ENCODE measurements at places on chromosomes 4 and X.

GRCh38 chr4:2963966-2964471 lies 648 bp downstream of the GRK4 start:
- H3K4me3 ChIP-seq: peak overlapping the region; percentile 93
- peaks cover 23% of the 10 kb centered on the region for H3K4me1 ChIP-seq
- no peaks in the 10 kb centered on the region for H3K27me3 ChIP-seq
- DNase-seq: peak; percentile 38

DNA sequence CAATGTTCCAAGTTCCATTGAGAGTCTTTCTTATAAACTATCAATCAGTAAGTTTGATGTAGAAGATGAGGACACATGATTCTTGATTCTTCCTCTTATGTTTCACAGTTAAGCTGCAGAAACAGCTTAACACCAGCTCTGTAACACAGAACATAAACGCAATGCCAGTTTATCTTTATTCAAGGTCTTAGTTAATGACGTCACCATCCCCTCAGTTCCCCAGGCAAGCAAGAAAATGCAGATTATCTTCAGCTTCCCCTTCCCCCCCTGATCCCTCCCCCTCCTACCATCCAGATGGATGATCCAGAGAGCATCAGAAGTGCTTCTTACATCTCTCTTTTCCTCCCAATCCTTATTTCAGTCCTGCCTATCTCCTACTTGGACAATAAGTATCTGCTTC lies 4.4 kb upstream of the SH3RF1 start:
- H3K27ac ChIP-seq: no peak overlapping the region
- H3K36me3 ChIP-seq: no peaks in the 10 kb centered on the region

GRCh38 chr4:54152846-54153600 lies 53.1 kb downstream of the GSX2 start:
- no peak for DNase-seq
- no peak overlapping the region for H3K27ac ChIP-seq
- no peaks in the 10 kb centered on the region for H3K36me3 ChIP-seq
- H3K4me1 ChIP-seq: no peaks in the 10 kb centered on the region
- no peaks in the 10 kb centered on the region for H3K27me3 ChIP-seq
- H3K4me3 ChIP-seq: no peak overlapping the region

- H3K27me3 ChIP-seq: no peaks in the 10 kb centered on the region
- no peaks in the 10 kb centered on the region for H3K4me1 ChIP-seq
- H3K4me3 ChIP-seq: no peak overlapping the region
- no peak overlapping the region for H3K27ac ChIP-seq
- no peak for DNase-seq
- H3K36me3 ChIP-seq: no peaks in the 10 kb centered on the region
These were observed 123.6 kb upstream of the INTU start for GRCh38 chr4:127509155-127509554.

DNA sequence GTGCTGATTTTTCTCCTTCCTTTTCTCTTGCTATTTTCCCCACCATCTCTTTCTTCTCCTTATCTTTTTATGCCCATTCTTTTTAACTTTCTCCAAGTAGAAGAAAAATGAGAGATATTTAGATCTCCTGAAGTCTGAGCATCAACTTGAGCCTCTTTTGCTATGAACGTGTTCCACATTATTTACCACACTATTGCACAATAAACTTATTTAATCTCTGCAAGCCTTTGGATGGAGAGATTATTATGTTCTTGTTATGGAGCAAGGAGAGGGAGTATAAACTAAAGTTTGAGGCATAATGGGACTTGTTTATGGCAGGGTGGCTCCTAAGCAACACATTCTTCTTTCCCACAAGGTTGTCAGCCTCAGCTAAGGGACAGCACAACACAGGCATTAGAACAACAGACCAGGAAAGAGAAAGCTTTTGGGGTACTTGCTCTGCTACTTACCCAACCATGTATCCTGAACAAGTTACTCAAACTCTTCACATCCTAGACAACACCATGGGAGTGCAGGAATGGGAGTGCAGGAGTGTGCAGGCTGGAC lies 365.5 kb upstream of the BOD1L1 start:
- H3K4me3 ChIP-seq: no peak overlapping the region
- no peaks in the 10 kb centered on the region for H3K27me3 ChIP-seq
- H3K27ac ChIP-seq: no peak overlapping the region
- H3K4me1 ChIP-seq: peaks cover 38% of the 10 kb centered on the region
- H3K36me3 ChIP-seq: no peaks in the 10 kb centered on the region

GRCh38 chr4:96112631-96113030 lies 272.7 kb downstream of the PDHA2 start:
- no peaks in the 10 kb centered on the region for H3K36me3 ChIP-seq
- H3K4me1 ChIP-seq: no peaks in the 10 kb centered on the region
- H3K27me3 ChIP-seq: no peaks in the 10 kb centered on the region

DNA sequence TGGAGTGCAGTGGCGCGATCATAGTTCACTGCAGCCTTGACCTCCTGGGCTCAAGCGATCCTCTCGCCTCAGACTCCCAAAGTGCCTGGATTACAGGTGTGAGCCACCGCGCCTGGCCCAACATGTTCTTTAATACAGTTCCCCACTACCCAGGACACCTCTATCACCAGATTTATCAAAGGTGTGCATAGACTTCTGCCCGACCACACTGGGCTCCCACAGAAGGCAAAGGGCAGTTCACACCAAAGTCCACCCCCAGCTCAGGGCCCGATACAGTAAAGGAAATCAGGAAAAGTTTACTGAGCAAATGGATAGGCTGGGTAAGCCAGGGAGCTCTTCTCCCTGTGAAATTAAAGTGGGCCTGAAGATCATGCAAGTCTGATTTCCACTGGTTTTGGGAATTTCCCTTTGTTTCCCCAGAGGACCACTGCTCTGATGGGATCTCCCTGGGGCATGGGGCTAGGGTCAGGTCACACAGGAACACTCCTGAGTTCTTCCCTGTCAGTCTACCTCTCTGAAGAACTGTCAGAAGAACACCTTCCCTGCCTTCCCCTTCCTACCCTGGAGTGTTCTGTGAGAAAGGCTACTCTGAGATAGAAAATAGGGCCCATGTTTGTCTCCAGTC lies 17.7 kb upstream of the PIM2 start:
- no peak overlapping the region for H3K27ac ChIP-seq
- no peaks in the 10 kb centered on the region for H3K27me3 ChIP-seq
- H3K4me3 ChIP-seq: no peak overlapping the region
- no peak for DNase-seq
- no peaks in the 10 kb centered on the region for H3K4me1 ChIP-seq

GRCh38 chr4:53786632-53787031 lies 195.3 kb upstream of the LNX1 start:
- no peaks in the 10 kb centered on the region for H3K36me3 ChIP-seq
- H3K4me3 ChIP-seq: no peak overlapping the region
- H3K27me3 ChIP-seq: no peaks in the 10 kb centered on the region
- no peak for DNase-seq

DNA sequence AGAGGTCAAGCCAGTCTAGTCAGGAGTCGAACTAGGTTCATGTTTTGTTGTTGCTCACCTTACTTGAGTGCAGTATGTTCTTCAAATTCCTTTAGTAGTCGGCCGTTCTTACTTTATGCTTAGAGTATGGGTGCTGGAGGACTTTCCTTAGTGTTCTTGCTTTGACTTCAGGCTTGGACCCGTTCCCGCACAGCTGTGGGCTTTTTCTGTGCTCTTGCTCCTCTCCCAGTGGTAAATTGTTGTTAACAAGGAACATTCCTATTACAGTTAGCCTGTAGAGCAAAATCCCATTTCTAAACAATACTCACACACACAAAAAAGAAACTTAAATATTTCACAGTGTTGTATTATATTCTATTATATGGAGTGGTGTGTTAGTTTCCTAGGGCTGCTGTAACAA lies 113.5 kb downstream of the RAP1GDS1 start:
- H3K36me3 ChIP-seq: no peaks in the 10 kb centered on the region
- H3K27me3 ChIP-seq: no peaks in the 10 kb centered on the region
- no peak for DNase-seq
- H3K27ac ChIP-seq: no peak overlapping the region

- H3K27ac ChIP-seq: no peak overlapping the region
- no peaks in the 10 kb centered on the region for H3K4me1 ChIP-seq
- H3K36me3 ChIP-seq: no peaks in the 10 kb centered on the region
- no peak overlapping the region for H3K4me3 ChIP-seq
These were observed 22.1 kb downstream of the PDE6B start for GRCh38 chr4:647481-647880.

GRCh38 chrX:132853040-132853439 lies 105.4 kb downstream of the HS6ST2 start:
- no peaks in the 10 kb centered on the region for H3K4me1 ChIP-seq
- H3K36me3 ChIP-seq: no peaks in the 10 kb centered on the region
- H3K27ac ChIP-seq: no peak overlapping the region
- DNase-seq: no peak
- H3K4me3 ChIP-seq: no peak overlapping the region

- H3K27me3 ChIP-seq: no peaks in the 10 kb centered on the region
- no peak overlapping the region for H3K27ac ChIP-seq
- H3K4me3 ChIP-seq: no peak overlapping the region
- no peaks in the 10 kb centered on the region for H3K4me1 ChIP-seq
- no peaks in the 10 kb centered on the region for H3K36me3 ChIP-seq
These were observed 467.5 kb upstream of the NDST4 start for GRCh38 chr4:115580901-115581300.

- peaks cover 6% of the 10 kb centered on the region for H3K4me1 ChIP-seq
- H3K27ac ChIP-seq: no peak overlapping the region
- no peak overlapping the region for H3K4me3 ChIP-seq
- H3K36me3 ChIP-seq: no peaks in the 10 kb centered on the region
These were observed 41.8 kb upstream of the IQSEC2 start for GRCh38 chrX:53323196-53323595.

DNA sequence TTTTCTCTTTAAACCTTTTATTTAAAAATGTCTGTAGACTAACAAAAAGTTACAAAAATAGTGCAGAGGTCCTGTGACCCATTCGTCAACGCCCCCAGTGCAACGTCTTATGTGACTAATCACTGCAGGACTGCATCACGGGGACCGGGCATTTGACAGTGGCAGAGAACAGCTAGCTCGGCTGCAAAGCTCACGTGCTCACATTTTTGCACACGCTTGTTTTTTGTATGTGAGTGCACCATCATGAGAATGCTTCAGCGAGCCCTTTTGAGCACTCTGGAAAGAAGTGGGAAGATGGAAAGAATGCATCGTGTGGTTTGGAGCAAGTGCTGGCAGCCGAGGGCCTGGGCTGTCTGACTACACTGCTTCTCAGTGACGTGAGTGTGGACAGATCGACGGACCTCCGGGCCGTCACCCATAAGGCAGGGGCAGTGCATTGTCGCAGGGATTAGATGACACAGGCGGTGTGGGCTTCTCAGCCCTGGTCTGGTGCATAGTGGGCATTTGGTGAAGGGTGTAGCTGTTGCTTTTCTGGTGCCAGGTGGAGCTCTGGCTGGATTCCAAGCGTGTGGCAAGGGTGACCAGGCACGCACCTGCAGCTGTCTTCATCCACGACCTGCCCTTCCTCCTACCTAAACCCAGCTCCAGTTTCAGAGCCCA lies 17.7 kb downstream of the SPON2 start:
- H3K27ac ChIP-seq: no peak overlapping the region
- H3K36me3 ChIP-seq: no peaks in the 10 kb centered on the region
- DNase-seq: no peak
- H3K27me3 ChIP-seq: no peaks in the 10 kb centered on the region

GRCh38 chr4:76407440-76408119 lies 13.4 kb downstream of the CCDC158 start:
- H3K27me3 ChIP-seq: no peaks in the 10 kb centered on the region
- H3K4me3 ChIP-seq: no peak overlapping the region
- H3K27ac ChIP-seq: no peak overlapping the region
- H3K36me3 ChIP-seq: no peaks in the 10 kb centered on the region
- no peaks in the 10 kb centered on the region for H3K4me1 ChIP-seq

GRCh38 chr4:152278505-152279233 lies 257.2 kb downstream of the FBXW7 start:
- H3K36me3 ChIP-seq: no peaks in the 10 kb centered on the region
- no peaks in the 10 kb centered on the region for H3K4me1 ChIP-seq
- H3K27ac ChIP-seq: no peak overlapping the region
- H3K27me3 ChIP-seq: no peaks in the 10 kb centered on the region
- no peak for DNase-seq

- no peak overlapping the region for H3K4me3 ChIP-seq
- no peak for DNase-seq
- no peak overlapping the region for H3K27ac ChIP-seq
- no peaks in the 10 kb centered on the region for H3K27me3 ChIP-seq
- H3K4me1 ChIP-seq: no peaks in the 10 kb centered on the region
These were observed 107.9 kb upstream of the ELOVL6 start for GRCh38 chr4:110306303-110306702.

- H3K4me1 ChIP-seq: no peaks in the 10 kb centered on the region
- no peak overlapping the region for H3K27ac ChIP-seq
- no peaks in the 10 kb centered on the region for H3K36me3 ChIP-seq
- no peaks in the 10 kb centered on the region for H3K27me3 ChIP-seq
- DNase-seq: no peak
These were observed 24.3 kb upstream of the NDNF start for GRCh38 chr4:121096629-121097028.

GRCh38 chr4:78121338-78121904 lies 64.3 kb downstream of the FRAS1 start:
- no peaks in the 10 kb centered on the region for H3K4me1 ChIP-seq
- no peak overlapping the region for H3K4me3 ChIP-seq
- DNase-seq: no peak

GRCh38 chr4:140372751-140373327 lies 607 bp upstream of the SCOC start:
- no peak for DNase-seq
- peak overlapping the region; percentile 84 for H3K27ac ChIP-seq
- no peaks in the 10 kb centered on the region for H3K27me3 ChIP-seq
- no peaks in the 10 kb centered on the region for H3K36me3 ChIP-seq
- peaks cover 38% of the 10 kb centered on the region for H3K4me1 ChIP-seq
- H3K4me3 ChIP-seq: no peak overlapping the region

DNA sequence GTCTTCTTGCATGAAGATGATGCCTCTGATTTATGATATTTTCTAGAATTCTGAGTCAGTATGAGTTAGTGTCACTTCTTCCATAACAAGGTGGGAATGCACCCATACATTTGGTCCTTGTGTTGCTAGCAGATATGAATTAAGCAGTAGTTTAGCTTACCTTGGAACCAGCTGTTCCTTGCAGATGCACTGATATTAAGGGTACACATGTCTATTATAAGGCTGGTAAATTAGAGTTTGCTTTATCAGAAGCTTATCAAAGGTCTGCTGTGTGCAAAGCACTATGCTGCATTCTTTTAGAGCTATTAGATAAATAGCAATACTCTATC lies 36.5 kb downstream of the AFF1 start:
- H3K36me3 ChIP-seq: no peaks in the 10 kb centered on the region
- peaks cover 34% of the 10 kb centered on the region for H3K4me1 ChIP-seq

- H3K27me3 ChIP-seq: no peaks in the 10 kb centered on the region
- no peaks in the 10 kb centered on the region for H3K36me3 ChIP-seq
These were observed 115.2 kb downstream of the MBNL3 start for GRCh38 chrX:132373610-132374009.

DNA sequence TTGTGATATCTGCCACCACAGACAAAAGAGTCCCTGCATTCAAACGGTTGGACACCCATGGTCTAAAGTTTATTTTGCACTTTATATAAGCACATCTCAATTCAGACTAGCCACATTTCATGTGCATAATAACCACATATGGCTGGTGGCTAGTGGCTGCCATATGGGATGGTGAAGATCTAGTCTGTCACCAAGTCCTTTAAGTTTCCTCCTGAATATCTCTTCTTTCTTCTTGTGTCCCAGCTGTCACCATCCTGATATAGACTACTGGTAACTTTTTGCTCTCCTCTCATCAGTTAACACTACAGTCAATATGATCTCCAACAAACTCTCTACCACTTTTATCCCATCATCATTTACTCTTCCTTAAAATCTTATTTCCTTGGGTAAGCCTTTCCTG lies 9.3 kb downstream of the HSPA4L start:
- H3K4me3 ChIP-seq: no peak overlapping the region
- H3K27me3 ChIP-seq: no peaks in the 10 kb centered on the region

Measured in adrenal gland (tissue), 19 donors.